Stimulated activated CD4-positive, alpha-beta T cell treated with anti-CD3 and anti-CD28 coated beads, Interleukin-2, amount 100 ng/mL, for 48 hours (primary cell): ENCODE measurements at places on chromosomes 6 and 20.

GRCh38 chr20:6942266-6942665, 174.8 kb downstream of the BMP2 start:
- DNase-seq: no peak

GRCh38 chr6:100370265-100370664, 94.5 kb downstream of the SIM1 start:
- DNase-seq: no peak

- no peak for DNase-seq
Observed at GRCh38 chr20:32675223-32675975, 1.7 kb upstream of the C20orf203 start.

DNA sequence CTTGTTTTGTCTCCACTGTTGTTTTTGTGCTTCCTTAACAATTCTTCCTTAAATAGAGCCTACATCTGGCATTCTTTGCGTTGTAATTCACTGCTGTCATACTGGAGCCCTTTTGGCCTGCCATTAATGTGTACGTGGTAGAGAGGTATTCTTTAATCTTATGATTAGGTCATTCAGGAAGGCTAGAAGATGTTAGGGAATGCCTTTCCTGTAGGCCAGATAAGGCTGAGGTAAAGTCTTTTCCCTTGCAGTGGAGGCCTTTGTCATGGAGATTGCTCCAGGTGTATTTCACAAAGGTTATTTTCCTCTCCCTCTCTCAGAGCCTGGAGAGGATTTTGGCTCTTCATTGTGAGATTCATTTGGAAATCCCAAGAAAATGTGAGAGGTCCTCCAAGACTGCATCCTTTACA, 146.9 kb downstream of the FUT9 start:
- no peak for DNase-seq

DNA sequence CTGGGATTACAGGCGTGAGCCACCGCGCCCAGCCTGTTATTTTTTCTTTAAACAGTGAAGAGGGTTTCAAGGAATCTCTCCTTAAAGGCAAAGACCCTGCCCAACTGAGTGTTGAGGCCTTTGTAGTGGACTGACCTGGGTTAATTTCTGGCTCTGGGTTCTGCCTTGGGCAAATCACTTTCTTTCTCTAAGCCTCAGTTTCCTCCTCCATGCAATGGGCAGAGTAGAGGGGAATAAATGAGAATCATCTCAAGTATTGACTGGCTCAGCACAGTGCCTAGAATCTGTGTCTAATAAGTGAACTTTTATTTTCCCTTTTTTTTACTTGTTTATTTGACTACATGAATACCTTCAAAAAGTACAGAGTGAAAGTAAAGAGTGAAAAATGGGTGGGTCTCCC, 31.0 kb upstream of the SLC9A8 start:
- DNase-seq: no peak

DNA sequence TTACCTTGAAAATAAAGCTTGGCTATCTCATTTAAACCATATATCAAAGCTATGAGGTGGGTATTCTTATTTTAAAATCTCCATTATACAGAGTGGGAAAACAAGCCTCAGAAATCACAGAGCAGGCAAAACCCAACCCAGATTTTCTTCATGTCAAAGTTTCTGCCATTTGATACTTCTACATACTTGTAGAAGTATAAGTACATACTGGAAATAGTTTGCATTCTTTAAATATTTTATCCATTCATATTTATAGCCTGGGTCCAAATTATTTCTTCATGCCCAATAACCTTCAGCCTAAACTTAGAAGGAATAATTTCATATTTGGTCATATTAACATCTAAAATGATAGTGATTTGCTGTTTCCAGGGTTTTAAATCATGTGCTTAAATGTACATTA, 61.8 kb downstream of the MLIP start:
- no peak for DNase-seq

GRCh38 chr20:16556301-16556700, 16.9 kb downstream of the KIF16B start:
- no peak for DNase-seq

DNA sequence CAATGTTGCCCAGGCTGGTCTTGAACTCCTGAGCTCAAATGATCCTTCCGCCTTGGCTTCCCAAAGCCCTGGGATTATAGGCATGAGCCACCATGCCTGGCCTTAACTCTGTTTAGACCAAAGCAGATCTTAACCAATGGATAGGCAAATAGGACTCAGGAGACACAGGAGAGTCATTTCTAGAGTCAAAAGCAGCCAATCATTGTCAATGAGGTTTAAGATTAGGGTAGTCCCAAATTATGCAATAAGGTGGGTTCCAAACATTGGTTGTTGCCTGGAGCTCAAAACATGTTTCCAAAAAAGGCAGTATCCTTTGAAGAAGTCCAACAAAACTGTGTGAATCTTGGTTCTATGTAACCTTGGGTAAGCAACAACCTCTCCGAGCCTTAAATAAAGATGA, 95.7 kb upstream of the JARID2 start:
- DNase-seq: no peak

- DNase-seq: no peak
Observed at GRCh38 chr6:93343476-93343875, 75.9 kb downstream of the EPHA7 start.

DNA sequence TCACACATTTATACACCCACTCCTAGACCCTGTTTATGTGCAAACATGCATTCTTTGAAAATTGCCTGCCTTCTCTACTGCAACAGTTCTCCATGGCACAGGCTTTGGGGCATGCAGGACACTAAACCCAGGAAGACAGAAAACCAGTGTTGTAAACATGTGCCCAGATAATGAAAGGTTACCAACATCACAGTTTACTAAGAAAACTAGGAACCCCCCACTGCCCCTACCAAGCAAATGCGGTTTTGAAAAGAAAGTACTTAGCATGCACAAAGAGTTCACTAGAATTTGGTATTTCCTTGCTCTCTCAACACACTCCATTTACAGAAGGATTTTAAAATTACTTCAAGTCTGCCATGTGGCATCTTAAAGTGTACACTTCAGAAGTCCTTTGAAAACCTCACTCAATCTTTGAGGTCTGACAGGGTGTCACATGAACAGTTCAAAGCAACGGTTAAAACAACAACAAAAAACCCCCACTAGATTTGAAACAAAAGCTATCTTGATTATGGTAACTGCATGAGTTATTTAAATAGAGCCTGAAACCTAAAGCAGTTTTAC, 245.0 kb downstream of the GMPR start:
- DNase-seq: no peak

- no peak for DNase-seq
Observed at GRCh38 chr20:1331101-1331500, 2.2 kb upstream of the SDCBP2 start.

- no peak for DNase-seq
Observed at GRCh38 chr6:170448751-170449630, 104.1 kb downstream of the PSMB1 start.

DNA sequence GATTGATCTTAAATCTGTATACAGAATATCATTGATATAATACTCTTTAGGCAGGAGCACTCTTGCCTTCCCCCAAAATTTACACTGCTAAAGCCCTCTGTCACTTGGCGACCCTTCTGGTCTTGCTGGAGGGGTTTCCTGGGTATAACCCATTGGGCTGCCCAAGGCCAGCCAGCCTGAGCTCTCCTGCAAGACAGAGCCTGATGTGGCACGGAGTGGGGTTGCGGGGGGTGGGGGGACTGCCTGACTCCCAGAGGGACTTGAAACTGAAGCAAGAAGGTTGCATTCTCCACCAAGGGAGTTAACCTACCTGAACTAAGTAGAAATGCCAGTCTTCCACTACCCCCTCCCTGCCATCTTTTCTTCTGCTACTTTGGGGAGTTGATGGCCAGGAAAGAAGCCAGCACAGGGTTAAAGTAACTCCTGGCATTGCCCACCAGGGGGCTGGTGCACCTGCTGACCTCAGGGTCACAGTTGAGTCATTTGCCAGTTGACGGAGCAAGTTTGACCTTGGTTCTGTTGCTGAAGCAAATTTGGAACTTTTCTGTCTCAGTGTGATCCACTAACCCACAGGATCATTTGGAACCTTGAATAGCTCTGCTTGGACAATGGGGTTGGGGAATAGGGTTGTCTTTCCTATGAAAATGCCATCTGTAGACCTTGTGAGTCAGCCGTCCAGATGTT, 79.4 kb downstream of the ASXL1 start:
- DNase-seq: no peak

DNA sequence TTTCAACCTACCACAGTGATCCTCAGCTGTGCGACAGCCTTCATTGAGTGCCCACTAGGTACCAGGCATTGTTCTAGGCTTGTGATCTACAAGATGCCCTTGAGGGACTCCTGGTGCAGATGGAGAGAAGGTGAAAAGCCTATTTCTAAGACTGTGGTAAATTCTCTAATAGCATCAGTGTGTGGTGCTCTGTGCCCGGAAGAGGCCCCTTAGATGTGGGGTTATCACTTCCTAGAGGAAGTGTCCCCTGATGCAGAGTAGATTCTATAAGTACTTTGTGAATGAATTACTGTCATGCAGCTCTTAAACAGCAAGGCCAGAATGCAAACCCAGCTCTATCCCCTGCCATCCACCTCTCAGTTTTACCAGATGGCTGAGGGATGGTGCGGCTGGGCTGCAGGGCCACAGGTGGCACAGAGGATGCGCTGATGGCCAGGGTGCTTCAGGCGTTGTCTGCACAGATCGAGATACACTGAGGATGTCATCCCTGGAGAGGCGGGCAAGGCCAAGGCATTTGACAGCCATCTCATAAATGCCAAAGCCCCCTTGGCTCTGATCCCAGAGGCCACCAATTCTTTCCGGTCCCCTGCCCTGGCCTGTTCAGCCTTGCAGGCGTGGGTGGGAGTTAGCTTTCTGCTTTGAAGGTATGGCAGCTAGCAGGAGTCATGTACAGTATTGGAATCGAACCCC, 96.7 kb downstream of the TOX2 start:
- no peak for DNase-seq

DNA sequence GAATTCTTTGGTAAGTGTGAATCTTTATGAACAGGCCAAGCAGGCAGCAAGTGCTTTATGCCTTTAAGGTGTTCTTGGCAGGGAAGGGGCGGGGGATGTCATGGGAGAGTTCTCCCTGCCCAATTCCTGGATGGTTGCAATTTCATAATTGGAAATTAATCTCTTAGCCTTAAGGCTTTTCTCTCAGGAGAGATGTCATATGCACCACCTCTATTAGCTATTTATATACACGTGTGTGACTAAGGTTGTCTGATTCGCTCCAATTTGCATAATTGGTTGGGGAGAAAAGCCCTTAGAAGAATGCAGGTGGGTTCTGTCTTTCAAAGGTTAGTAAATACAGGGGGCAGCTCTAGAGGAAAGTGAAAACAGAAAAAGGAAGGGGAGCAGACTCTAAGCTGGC, 5.2 kb upstream of the ENPP5 start:
- DNase-seq: no peak

- peak; percentile 61 for DNase-seq
Observed at GRCh38 chr20:57089699-57090144, 176.7 kb downstream of the BMP7 start.

- DNase-seq: no peak
Observed at GRCh38 chr6:20946022-20946421, 411.8 kb downstream of the CDKAL1 start.

DNA sequence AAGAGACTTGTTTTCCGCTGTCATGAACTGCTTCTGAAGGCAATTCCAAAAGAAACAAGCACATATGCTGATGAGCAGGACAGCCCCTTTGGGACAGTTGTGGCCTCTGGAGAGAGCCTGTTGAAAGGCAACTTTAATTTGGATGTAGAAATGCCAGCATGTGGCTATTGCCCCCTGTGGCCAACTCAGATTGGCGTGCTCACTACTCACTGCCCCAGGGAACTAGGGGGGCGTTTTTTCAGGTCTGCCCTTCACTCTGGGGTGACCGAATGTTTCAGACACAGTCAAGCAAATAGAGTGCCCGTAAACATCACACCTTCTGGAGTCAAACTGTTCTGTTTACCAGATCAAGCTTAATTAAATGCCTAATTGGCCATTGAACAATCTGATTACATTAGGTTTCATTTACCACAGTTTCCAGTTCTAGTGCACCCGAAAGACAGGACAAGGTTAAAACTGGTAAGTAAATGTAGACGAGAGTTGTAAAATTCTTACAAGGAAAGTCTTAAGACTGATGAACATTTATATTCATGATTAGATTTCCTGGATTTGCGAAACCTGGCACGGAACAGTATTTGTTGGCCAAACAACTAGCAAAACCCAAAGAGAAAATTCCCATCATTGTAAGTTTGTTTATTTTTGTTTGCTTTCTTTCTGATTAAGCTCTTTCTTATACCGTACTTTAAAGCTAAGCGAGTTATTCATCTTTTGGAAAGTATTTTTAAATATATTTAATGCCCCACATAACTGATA, 75.9 kb upstream of the SYNJ2 start:
- no peak for DNase-seq

DNA sequence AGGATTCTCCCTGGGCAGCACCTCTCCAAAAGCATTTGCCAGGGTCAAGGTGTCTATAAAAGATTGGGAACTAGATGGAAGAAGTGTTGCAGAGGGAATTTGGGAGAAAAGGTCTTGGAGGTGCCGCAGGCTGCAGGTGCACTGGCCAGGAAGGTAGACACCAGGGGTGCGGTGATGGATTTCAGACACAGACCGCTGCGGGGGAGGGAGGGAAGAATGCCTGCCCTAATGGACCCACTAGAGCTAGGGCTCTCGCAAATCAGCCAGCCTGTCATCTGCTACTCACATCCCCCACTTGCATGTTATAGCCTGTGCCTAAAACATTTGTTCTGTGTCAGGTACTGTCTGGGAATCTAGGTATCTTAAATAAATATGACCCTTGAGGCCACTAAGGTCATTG, 193.6 kb upstream of the SLC24A3 start:
- DNase-seq: no peak

- DNase-seq: no peak
Observed at GRCh38 chr6:160030103-160030502, 61.2 kb downstream of the IGF2R start.

- DNase-seq: no peak
Observed at GRCh38 chr20:50271612-50272011, 81.0 kb downstream of the CEBPB start.

DNA sequence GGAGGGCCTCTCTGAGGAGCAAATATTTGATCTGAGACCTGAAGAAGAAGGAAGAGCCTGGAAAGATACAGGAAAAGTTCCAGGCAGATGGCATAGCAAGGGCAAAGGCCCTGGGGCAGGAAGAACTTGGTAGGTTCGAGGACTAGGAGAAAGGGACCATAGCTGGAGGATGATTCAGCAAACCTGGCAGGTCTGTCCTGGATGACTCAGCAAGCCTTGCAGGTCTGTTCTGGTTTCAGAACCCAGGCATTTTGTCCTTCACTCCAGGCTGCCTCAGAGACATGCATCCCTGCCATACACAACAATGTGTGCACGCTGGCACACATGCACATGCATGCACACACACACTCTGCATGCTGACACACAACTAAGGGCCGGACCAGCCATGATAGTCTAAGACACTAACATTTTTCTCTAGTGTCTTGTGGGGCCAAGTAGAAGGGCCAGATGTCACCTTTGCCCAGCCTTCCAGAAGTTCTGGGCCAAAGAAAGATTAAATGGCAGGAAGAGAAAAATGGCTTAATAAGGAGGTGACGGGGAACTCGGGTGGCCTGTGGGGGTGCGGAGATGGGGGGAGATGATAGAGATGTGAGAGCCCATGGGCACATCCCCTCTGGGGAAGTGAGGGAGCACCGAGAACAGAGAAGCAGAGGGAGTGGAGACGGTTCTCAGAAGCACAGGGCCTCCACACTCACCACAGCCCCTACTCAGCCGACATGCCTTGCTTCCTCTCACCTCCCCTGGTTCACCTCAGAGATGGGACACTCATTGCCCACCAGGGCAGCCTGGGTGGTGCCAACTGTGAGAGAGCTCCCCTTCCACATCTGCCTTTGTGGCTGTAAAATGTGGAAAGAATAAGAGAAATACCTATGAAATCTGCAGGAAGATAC, 15.4 kb upstream of the TRIB3 start:
- DNase-seq: no peak
